ENCODE measurements at places on chromosomes 7 and 10.

GRCh38 chr7:35286422-35286821 lies 32.5 kb upstream of the TBX20 start:
- no peak for DNase-seq

DNA sequence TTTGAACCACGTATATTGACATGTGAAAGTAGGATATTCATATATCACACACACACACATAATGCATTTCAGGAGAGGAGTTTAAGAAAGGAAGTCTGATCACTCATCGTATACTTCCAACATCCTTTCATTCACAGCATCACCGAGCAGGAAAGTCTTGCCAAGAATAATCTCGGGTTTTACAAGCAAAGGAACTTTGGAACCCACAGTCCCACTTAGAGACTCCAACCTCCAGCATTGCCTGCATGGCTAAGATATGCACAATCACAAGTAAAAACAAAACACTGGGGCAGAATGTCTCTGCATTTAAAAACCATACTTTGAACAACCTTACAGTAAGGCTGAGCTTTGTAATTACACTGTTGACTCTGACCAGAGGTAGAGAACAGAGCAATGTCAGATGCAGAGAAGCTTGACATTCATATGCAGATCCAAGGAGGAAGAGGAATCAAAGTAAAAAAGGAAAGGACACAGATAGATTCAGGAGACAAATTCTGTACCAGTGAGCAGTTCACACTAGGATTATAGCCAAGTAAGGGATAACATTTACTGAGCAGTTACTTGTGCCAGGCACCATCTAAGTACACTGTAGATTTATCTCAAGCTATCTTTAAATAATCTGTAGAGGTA lies 14.8 kb downstream of the THSD7A start:
- DNase-seq, result no peak

DNA sequence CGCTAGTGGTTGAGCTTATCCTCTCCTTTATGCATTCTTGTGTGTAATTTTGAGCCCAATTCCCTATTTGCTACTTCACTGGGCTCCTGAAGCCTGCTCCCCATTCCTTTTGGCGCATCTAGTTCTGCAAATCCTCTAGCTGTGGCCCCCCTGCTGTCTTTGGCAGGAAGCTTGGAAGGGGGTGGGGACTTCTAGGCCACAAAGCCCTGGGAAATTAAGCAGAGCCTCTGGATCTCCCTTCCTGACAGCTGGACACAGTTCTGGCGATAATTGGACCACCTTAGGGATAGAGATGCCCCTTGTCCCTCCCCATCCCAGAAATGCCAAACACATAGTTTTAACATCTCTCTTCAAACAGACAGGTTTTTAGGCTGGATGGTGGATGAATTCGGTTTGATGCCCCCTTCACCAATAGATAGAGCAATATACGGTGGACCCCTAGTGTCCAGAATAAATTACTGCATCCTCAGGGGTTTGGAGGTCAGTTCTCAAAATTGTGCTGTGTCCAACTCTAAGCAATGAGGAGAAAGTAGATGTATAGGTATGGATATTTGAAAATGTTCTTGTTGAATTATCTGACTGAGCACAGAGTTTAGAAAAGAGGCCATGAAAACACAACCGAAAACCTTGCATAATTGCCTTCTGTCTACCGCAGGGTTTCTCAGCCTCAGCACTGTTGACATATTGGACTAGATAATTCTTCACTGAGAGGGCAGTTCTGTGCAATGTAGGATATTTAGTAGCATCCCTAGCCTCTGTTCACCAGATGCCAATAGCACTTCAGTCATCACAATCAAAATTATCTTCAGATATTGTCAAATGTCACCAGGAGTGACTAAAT lies 75.5 kb downstream of the PAPSS2 start:
- no peak for DNase-seq

- DNase-seq, result no peak
Measured at GRCh38 chr7:45026984-45027773, 27.2 kb downstream of the CCM2 start.

GRCh38 chr10:61792097-61792716 lies 109.3 kb upstream of the ARID5B start:
- DNase-seq, result no peak

DNA sequence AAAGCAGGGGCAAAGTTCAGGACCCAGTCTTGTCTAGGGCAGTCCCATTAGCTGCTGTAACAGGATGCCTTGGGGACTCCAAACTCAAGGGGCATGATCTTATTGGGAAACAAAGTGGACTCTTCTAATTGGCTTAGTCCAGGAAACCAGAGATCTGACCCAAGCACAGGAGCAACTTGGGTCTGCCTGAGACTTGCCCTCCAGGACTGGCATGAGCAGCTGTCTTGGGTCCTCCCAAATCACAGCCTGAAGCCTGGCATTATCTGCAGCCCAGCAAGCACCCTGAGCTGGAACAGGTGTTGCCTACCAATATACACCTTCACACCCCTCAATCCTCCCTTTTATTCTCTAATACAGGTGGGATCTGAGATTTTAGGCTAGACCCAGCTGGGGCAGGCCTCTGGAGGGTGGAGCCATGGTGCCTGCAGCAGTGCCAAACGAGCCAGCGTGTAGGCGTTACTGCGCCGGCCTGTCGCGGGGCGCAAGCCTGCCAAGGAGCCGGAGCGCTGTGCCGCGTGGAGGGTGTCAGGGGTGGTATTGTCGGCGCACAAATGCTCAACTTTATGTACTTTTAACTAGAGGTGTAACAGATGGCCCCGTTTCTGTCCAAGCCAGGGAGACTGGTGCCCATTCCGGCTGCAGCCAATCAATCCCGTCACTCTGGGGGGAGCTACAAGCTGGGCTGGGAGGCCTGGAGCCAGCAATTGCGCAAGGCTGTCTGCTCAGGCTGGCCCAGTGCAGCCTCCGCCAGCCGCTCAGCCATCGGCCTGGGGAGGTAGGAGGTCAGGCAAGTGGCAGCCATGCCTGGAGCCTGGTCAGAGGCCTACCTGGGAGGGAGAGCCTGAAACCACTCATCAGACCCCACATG lies 12.8 kb upstream of the LBX1 start:
- no peak for DNase-seq

DNA sequence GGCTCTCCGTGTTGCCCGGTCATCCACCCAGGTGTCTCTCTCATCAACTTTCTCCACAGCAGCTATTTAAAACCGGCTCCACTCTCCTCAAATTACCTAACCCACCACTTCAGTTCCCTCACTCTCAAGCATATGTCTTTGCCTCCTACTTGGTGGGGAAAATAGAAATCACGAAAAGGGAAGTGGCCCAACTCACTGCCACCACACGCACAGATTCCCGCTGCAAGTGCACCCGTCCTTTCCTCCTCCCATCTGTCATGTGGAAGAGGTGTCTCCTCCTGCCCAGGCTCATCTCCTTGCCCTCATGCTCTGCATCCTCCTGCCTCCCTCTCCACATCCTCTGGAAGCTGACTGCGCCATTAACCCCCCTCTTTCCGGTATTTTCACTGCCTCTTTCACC lies 80.8 kb upstream of the MKX start:
- DNase-seq, result no peak

GRCh38 chr10:132270256-132270655 lies 37.5 kb downstream of the STK32C start:
- no peak for DNase-seq

DNA sequence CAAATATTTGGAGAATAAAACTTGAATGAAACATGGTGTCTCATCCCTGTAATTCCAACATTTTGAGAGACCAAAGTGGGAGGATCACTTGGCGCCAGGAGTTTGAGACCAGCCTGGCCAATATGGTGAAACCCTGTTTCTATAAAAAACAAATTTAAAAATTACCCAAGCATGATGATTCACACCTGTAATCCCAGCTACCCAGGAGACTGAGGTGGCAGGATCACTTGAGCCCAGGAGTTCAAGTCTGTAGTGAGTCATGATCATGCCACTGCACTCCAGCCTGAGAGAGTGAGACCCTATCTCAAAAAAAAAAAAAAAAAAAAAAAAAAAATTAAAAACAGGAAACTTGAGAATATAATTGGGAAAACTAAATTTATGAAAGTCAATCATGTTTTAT lies 481.1 kb downstream of the SEMA3D start:
- no peak for DNase-seq

All from renal cortex interstitium (tissue), 15 donors.